ENCODE measurements at places on chromosomes 7 and 10.
A peak's percentile ranks its signal among the peaks of the same experiment; 100 is the strongest.

DNA sequence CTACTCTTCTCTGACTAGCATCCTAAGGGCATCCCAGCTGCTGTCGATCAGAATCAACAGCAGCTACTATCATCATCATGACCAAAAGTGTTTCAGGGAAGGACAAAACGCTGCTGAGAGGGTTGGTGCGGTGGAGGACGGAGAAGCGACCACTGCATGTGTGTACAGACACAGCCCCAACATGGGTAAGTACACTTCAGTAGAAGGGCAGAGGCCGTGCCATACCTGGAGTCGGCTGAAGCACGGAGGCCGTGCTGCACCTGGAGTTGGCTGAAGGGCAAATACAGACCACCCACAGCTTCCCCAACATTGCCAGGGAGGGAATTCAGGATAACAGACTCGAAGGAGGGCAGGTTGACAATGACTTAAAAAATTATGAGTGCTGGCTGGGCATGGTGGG, 67.8 kb upstream of the CYTH3 start:
- DNase-seq = no peak

GRCh38 chr7:143256325-143256724, 6.9 kb upstream of the GSTK1 start:
- DNase-seq = no peak

DNA sequence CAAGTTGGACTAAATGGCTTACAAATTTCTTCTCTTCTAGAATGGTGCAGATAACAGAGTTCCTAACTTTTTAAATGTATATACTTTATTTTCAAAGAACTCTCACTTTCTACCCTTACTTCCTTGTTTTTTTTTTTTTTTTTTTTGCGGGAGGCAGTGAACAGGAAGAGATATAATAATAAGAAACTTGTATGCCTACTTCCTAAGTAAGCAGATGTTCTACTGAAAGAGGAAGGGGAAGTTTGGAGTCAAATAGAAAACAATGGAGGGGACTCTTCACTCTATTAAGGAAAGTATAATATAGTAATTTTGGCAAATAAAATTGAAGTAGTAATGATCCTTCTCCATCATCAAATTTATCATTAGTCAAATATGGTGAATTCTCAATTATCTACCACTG, 754.0 kb downstream of the KCNMA1 start:
- DNase-seq = no peak

DNA sequence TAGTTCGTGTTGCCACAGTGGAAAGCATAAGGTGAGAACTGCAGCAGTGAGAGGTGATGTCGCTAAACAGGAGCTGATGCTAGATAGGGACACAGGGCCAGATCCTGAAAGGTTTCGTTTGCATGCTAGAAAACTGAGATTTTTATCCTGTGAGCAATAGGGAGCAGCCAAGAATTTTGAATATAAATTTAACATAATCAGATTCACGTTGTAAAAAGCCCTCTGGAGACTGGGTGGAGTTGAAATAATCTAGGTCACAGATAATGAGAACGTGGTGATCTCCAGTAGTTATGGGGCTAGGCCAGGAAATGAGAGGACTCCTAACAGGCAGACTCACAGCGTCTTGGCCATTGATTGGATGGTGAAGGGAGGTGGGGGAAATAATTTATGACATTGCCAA, 92.1 kb upstream of the IMMP2L start:
- no peak for DNase-seq

- DNase-seq = no peak
Measured at GRCh38 chr7:149654588-149654987, 118.8 kb downstream of the ZNF467 start.

DNA sequence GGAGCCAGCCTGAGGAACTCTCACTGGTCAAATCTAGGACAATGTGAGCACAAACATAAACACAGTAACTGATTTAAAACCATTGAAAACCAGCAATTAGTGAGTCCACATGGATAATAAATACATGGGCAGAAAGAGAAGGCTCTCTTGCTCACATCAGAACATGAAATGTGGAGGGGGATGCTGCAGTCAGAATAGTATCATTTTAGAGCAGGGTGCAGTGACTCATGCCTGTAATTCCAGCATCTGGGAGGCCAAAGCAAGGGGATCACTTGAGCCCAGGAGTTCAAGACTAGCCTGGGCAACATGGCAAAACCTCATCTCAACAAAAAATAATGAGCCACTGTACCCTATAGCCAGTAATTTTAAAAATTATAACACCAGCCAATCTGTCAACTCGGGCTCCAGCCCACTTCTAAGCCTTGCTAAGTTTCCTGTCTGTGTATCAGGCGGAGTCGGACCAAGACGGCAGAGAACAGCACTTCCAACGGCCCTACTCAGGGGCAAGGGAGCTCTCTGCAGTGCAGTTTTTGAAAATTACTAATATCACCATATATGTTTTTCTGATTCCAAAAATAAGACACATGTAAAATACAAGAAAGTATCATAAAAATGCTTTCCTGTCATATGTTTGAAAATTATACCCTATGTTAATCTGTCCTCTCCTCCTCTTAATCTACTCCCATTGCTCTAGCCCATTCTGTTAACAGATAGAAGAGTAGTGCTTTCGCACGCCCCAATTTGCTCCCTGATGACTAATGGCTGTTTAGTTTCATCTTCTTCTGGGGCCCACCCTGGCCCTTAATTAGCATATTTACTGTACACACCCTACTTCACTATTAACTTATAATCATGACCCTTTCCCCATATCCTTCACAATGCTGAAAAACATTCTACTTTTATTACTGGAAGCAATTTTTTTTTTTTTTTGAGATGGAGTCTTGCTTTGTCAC, 17.1 kb downstream of the URGCP start:
- DNase-seq = no peak

GRCh38 chr10:79938728-79939406, 10.0 kb downstream of the SFTPD start:
- DNase-seq = no peak

DNA sequence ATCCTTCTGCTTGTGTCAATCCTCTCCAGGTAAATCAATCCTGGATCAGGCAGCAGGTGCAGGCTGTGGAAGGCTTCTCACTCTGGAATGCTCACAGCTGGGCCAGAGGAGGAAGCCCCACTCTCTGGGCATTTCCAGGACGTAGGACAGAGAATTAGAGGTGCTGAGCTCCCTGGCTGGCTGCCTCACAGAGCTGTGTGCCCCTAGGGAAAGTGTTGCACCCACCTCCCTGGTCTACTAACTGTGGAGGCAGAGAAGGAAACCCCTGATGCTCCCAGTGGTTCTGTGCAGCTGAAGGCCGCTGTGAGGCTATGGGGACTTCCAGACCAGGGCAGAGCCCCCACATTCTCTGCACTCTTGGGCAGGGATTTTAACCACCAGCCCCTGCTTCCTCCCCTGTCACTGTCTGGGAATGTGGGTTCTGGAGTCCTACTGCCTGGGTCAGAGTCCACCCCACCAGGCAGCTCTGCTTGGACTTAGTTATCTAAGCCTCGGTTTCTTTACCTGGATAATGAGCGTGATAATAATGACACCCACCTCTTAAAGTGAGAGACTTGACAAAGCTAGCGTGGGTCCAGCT, 73.5 kb upstream of the EEPD1 start:
- no peak for DNase-seq

DNA sequence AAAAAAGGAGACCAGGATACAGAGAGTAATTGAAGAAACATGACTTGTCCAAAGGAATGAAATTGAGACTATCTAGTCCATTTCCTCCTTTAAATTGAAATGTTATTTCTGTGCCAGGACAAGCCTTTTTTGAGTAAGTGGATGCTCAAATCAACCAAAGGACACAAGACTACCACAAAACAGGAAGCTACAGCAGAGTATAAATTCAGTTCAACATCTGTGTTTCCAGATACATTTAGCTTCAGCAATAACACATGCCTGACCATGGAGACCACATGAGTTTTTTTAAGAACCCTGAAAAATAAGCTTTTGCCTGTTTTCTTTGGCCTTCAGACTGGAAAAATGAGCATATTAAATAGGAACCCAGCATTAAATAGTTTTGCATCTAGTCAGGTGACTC, 707.5 kb downstream of the ZWINT start:
- DNase-seq = no peak

DNA sequence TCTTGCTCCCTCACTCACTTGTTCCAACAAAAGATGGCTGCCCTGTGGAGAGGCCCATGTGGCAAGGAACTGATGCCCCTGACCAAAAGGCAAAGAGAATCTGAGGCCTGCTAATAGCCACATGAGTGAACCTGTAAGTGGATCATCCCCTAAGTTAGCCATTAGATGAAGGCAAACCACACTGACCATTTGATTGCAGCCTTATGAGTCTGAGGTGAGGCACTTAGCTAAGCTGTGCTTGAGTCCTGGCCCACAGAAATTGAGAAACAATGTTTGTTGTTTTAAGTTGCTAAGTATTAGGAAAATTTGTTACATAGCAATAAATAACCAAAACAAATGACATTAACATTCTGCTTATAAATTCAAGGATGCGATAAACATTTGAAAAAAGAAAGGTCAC, 100.1 kb upstream of the BET1 start:
- DNase-seq = no peak

DNA sequence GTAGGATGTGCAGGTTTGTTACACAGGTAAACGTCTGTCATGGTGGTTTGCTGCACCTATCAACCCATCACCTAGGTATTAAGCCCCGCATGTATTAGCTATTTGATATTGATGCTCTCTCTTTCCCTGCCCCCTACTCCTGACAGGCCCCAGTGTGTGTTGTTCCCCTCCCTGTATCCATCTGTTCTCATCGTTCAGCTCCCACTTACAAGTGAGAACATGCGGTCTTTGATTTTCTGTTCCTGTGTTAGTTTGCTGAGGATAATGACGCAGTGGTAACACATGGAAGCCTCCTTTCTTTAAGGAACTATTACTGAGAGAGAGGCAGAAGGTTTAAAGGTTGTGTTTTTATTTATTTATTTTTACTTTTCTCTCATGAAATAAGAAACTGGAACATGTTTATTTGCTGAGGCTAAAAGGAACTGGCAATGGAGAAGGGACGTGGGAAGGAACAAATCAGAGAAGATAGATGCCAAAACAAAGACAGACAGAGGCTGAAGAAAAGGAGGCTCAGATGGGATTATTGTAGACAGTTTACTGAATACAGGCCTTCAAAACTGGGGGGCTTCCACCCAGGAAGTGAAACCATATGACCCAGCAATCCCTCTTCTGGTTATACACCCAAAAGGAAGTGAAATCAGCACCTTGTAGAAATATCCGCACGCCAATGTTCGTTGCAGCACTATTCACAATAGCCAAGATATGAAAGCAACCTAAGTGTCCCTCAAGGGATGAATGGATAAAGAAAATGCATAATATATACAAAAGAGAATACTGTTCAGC, 556.3 kb downstream of the GRM8 start:
- no peak for DNase-seq

DNA sequence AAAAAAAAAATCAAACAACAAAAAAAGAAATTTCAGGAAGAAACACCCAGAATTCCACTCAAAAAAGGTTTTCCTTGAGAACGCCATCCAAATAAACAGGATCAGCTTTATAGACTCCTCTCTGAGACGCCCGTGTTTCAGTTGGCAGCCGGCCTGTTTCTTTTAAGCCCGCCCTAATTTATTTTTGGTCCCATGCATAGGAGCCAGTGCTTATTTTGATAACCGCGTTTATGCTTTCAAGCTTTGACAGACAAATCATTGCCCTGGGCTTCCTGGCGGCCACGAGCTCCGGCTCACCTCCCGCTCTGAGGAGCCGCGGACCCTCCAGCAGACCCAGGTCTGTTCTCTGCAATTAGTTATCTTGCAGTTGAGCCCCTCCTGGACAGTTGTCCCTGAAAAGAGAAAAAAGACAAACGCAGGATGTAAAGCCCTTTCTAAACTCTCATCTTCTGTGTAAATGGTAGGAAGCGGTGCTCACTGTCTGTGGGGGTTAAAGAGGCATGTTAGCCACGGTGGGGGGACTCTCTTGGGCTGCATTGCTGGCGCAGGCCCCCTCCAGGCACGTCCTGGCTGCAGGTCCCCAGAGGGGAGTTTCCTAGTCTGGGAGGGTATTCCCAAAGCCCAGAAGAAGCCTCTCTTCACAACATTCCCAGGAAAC, 22.2 kb upstream of the UNCX start:
- no peak for DNase-seq

DNA sequence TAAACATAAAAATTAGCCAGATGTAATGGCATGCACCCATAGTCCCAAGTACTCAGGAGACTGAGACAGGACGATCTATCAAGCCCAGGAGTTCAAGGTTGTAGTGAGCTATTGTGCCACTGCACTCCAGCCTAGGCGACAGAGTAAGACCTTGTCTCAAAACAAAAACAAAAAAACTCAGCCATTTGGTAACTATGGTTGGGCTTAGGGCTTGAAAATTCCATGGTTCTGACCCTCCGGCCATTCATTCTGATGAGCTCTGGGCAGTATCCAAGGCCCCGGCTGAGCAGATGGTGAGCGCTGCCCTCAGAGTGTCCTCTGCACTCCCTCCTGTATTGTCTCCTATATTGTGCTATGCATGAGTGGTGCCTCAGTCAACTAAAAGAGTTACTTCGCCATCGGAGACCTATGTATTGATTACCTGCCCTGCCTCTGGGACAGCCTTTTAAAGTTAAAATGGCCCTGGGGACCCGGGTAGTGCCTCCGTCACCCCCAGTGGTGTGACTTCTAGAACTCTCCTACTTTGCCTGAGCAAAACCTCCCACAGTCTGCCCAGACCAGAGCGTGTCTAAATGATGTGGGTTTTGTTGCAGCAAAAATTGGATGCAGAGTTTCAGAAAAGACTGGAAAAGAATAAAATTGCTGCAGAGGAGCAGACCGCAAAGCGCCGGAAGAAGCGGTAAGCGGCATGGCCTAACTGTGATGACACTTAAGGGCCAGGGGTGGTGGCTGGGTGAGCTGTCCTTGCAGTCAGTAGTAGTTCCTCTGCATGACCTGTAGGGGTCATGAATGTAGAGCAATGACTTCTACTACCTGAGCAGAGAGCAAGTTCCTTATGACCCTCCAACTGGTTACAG, 8.1 kb downstream of the PRKRIP1 start:
- no peak for DNase-seq

- DNase-seq = no peak
Measured at GRCh38 chr7:113799896-113800295, 118.9 kb downstream of the PPP1R3A start.

DNA sequence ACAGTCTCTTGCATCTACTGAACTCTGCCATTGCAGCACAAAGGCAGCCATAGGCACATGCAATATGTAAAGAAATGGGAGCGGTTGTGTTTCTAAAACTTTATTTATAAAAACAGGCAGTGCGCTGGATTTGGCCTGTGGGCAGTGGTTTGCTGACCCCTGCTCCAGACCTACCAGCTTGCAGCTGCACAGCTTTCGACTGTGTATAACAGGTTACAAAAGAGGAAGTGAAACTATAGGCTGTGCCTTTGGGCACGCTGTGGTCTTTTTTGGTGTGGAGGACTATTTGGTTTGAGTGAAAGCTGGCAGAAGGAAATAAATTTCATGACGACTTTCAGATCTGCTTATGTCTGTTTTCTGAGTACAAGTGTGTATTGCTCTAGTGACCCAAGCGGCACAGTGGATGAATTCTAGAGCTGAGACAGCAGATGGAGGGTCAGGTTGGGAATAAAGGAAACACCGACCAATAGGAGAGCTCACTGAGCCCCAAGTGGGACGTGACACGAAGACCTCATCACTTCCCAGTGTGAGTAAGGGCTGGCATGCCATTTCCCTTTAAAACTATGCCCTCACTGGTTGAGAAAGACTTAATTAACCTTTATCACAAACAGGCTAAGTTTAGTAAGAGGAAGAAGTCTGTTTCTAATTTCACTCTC, 152.7 kb downstream of the ANK3 start:
- peak; percentile 60 for DNase-seq

GRCh38 chr10:35532141-35532540, 73.0 kb upstream of the GJD4 start:
- no peak for DNase-seq
